ENCODE measurements at places on chromosomes 12 and 14.
A peak's percentile ranks its signal among the peaks of the same experiment; 100 is the strongest.

GRCh38 chr14:99125616-99126431 is 146.2 kb downstream of the BCL11B start:
- no peak for DNase-seq

GRCh38 chr14:91225025-91225424 is 19.5 kb downstream of the GPR68 start:
- DNase-seq = no peak

- no peak for DNase-seq
Measured at GRCh38 chr14:73216030-73216429, 21.3 kb upstream of the PAPLN start.

GRCh38 chr12:130608132-130608531 is 108.0 kb downstream of the RIMBP2 start:
- DNase-seq = no peak

DNA sequence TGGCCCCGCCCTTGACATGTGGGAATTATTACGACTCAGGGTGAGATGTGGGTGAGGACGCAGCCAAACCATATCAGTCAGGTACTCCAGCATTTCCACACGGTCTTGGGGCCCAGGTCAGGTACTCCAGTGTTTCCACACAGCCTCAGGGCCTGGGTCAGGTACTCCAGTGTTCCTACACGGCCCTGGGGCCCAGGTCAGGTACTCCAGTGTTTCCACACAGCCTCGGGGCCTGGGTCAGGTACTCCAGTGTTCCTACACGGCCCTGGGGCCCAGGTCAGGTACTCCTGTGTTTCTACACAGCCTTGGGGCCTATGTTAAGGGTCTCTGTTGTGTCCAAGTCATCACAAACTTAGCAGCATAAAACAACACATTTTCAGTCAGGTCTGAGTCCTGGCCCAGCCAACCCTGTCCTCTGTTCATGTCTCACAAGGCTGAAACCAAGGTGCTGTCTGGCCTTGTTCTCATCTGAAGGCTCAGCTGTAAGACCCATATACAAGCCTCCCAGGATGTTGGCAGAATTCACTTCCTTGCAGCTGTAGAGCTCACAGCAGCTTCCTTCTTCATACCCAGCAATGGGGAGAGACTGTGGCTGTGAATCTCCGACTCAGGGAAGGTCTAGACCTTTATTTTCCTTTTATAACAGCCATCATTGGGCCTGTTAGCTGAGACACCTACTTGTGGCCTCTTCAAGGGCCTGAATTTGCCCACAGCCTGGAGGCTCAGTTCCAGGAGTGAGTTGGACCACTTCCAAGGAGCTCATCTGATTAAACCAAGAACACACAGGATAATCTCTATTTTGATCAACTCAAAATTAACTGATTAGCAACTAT is 107.6 kb upstream of the SFSWAP start:
- DNase-seq = no peak

DNA sequence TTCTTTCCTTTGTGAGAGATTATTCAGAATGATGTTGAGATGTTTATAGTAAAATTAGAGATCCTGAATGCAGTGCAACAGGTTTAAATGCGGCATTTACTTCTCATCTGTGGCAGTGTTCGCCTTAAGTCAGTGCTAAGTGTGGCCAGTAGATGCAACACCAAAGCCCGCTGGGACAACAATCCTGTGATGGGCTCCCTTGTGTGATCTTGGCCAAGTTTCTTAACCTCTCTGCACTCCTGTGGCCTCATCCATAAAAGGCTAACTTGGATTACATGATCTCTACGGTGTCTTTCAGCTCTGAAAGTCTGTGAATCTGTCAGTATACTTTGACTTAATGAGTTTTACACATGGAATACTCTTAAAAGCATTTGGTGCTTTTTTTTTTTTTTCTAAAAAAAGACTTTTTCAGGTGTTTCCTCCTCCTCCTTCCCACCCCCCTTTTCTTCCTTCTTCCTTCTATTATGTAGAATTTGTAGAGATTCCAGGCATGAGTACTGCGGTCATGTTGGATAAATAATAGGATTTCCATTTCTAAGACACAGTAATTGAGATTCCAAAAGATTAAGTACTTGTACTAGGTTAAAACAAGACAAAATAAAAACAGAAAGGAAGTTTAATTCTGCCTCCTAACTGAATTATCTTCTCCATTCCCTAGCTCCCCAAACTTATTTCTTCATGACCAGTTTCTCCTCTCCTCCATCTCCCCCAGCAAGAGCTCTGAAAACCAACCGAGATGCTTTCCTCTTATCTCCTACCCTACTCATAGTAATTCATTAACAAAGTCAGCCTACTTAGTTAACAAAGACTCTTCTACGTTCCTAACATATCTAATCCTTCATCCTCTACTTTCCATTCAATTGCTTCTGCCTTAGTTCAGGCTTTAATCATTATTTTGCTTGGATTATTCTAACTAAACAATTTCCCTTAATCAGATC is 42.2 kb upstream of the NAV3 start:
- DNase-seq = no peak

DNA sequence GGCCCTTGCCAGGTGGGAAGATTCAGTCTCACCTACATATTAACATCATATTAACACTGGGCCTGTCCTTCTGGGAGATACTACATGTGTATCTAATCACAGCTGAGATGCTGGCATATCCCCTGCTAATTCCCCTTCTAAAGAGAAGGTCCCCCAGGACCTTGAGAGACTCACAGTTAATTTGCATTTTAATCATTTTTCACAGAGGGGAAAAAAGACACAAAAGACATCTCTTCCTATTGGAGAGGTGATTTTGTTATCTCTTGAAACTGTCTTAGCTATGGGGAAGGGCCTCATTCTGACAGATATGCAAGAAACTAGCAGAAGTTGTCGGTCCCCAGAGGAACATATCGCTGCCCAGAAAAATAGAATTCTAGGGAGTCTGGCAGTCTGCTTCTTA is 7.5 kb downstream of the C14orf132 start:
- DNase-seq = no peak

- no peak for DNase-seq
Measured at GRCh38 chr12:45257185-45257930, 41.5 kb downstream of the ANO6 start.

- DNase-seq = no peak
Measured at GRCh38 chr12:47156167-47156736, 76.5 kb upstream of the AMIGO2 start.

DNA sequence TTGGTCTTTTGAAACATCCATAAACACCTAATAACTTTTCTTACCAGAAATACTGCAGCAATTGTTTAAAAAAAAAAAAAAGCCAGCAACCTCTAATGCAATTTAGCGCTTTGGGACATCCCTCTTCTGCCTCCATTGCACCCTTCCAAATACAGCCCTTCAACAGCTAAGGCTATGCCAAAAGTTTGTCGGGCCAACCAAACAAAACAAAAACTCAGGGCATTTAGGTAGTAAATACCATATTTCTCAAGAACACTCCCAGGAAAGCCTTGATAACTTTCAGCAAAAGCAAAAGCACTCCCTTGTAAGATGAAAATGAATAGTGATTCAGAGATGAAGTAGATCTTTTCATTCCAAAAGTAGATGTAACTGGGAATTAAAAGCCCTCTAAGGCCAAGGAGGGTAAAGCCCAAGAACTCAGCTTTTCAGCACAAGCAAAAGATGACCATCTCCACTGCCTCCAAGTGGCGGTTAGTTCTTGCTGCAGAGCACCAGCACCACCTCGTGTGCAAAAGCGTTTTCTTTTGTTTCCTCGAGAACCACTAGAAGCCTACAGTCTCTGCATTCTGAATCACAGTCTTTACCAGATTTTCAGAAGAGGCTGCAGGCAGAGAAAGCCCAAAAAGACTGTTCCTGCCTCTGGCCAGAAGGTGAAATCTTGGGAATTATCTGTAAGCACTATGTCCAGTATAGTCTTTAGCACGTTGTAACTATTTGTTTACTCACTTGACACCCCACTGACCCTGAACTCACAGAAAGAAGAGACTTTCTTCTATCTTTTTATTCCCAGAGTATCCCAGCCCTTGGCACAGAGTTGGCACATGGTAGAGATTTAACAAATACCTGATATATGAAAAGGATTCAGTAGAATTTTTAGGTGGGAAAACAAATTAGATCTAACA is 53.1 kb downstream of the SIX6 start:
- DNase-seq = no peak

DNA sequence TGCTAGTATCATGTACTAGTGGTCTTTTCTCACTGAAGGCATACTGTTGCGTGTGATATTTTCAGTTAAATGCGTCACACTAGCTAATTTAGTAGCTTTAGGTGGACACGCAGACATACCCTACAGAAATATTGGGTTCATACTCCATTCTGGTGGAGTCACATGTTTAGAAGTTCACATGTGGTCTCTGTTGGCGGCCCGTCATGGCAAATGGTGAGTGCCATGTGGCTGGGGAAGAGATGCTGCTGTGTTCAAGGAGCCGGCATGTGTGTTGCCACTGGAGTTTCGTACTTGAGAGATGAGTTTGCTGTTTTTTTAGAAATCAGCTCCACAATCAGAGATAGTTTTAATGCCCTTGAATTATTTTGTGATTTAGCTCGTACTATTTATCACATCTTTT is 454.6 kb downstream of the PCNX1 start:
- DNase-seq = no peak

DNA sequence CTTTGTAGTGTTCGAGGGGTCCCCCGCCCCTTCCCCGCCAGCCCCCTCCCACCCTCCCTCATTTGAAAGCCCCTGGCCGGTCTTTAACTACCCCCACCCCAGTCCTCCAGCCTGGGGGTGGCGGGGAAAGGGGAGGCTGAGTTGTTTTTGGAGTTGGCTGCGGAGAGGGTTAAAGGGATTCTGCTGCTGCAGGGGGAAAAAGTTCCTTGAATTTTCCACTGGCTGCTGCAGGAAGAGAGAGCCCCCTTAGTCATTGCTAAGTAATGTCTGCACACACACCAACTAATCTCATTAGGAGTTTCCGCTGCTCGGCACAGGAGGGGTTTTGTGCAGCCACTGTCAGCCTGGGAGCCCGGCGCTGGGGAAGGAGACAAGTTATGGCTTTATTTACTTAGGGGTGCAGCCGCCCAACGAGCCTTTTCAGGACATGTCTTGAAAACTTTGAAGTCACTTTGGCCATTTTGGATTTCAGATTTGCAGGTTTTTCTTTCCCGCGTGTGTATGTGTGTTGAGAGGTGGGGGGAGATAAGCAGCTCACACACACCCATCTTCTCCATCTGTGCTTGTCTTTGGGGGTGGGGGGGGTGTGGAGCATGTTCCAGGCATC is 1.8 kb downstream of the ELK3 start:
- no peak for DNase-seq

GRCh38 chr12:79662046-79662811 is 28.5 kb downstream of the PAWR start:
- no peak for DNase-seq

DNA sequence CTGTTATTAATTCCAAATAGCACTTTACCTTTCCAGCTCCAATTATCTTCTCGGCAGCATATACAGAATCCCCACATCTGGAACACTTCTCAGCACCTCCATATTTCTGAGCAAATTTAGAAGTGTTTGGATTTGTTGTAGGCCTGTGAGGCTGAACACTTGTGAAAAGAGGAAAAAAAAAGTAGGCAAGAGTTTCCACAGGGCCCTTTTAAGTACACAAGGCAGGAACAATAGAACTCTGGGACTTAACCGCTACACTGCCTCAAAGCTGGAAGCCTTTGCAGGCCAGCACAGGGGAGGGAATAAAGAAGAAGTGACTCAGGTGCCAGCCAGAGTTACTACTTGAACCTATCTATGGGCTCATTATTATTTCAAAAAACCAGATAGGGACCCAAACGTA is 18.6 kb downstream of the CSRP2 start:
- DNase-seq = no peak

GRCh38 chr14:63852817-63853731 is at the start of gene SYNE2:
TSS of gene SYNE2 (plus strand) at chr14:63853004. CDS start at chr14:63909149, 56,145 bp downstream.
- DNase-seq = peak; percentile 67

GRCh38 chr12:121949648-121950397 is 31.4 kb downstream of the CFAP251 start:
- no peak for DNase-seq

DNA sequence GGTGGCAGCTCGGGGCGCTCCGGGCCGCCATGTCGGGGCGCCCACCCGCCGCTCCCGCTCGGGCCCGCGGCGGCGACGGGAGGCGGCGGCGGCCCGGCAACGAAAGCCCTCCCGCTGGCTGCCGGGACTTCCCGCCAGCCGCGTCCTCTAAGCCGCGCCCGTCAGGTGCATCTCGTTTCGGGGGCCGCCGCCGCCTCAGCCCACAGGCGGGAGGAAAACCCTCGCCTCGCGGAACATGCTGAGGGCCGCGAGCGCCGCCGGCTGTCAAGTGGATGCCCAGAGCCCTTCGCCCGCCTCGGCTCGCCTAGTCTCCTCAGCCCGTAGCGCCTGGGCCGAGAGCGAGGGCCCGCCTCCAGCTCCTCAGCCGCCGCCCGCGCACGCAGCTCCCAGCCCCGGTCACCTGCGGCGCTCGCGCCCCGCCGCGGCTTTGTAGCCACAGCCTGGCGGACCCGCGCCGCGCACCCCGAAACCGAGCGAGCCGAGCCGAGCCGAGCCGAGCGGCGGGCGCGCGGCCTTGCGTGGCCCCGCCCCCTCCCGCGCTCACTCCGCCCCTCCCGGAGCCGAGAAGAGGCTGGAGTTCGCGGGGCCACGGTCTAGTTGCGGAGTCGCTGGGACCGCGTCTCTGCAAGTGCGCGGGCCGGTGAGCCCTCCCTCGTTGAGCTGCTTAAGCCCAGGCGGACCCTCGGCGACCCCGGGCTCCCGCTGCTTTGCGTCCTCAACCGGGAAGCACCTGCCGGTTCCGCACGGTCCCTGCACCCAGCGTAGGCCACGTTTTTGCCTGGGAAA is at the start of gene EML5:
Gene EML5, minus strand, starts transcription at position 481 of the 786 bp plus-strand sequence. Its CDS starts 450 bp downstream, at position 31.
- peak; percentile 55 for DNase-seq

DNA sequence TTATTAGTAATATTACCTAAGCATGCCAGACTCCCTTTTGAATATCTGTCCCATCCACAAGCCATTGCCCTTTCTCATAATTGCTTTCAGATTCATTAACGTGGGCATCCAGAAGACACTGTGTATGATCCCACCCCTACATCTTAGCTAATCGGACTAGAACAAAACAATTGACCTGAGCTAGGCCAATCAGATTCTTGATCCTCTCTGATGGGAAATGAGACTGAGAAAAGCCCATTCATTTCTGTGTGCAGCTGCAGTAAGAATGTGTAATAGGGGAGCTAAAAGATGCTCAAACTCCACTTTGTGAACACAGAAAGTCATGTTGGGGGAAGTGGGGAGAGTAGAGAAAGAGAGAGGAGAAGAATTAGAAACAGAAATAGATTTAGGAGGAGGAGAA is 281.7 kb upstream of the G2E3 start:
- DNase-seq = no peak
